ENCODE measurements at places on chromosomes 1 and 21.

- no peak for DNase-seq
Measured at GRCh38 chr1:40141878-40142535, 19.2 kb upstream of the RLF start.

- no peak for DNase-seq
Measured at GRCh38 chr1:63622849-63623566, 29.8 kb downstream of the PGM1 start.

DNA sequence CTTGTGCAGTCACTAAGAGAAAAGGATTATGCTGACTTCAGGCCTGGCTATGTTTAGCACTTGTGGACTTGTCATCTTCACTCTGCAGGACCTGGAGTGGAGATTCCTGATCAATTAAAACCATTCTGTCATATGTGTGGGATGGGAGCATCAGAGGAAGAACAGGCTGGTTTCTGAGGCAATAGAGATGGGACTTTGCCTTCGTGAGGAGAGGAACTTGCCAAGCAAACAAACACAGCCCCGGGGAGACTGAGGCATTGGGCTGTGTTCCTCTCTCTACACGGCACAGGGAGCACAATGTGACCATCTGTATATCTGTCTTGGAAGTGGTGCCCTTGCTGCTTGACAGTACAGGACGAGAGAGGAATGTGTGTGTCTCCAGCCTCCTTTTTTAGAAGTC is 23.1 kb downstream of the VASH2 start:
- DNase-seq: no peak

DNA sequence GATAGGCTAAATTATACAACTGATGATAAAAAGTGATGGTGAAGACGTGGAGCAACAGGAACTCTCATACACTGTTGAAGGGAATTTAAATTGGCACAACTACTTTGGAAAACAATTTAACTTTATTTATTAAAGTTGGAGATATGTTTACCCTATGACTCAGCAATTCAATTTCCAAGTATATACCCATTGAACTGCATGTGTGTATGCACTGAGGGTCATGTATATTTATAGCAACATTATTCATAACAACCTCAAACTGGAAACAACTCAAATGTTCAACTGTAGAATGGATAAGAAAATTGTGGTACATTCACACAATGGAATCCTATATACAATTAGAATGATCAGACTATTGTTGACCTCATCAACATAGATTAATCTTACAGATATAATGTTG is 16.5 kb upstream of the BCAS2 start:
- no peak for DNase-seq

- no peak for DNase-seq
Measured at GRCh38 chr1:65255656-65256050, 53.7 kb upstream of the DNAJC6 start.

DNA sequence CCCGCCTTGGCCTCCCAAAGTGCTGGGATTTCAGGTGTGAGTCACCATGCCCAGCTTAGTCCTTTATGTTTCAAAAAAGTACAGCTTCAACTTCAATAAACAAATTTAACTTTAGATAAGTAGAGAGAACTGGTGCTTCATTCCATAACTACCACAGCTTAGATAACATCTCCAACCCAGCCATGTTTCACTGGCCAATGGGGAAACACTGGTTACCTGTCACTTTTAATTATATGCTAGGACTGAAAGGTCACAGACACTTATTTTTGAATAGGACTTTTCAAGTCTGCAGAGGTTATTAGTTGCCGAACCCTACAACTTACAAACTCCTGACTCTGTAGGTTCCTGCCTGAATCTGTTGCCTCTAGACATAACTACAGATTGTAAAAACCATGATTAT is 56.5 kb upstream of the ST6GALNAC3 start:
- DNase-seq: no peak

GRCh38 chr1:33426916-33427315 is 4.0 kb downstream of the PHC2 start:
- no peak for DNase-seq

DNA sequence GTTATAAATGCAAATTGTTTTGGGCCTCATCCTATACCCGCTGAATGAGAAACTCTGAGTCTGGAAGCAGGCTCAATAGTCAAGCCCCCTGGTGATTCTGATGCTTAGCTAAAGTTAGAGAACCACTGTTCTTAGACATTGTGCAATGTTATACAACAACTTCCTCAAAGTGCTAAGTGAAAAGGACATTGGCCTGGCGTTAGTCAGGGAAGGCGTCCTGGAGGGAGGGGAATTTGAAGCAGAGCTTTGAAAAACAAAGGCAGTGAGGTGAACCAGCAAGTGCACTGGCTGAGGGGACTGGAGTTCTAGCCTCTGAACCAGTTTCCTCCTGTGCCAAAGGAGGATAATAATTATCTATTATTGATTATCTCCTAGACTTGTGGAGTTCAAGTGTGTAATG is 5.1 kb downstream of the CD1D start:
- no peak for DNase-seq

Data from stimulated activated CD8-positive, alpha-beta memory T cell treated with anti-CD3 and anti-CD28 coated beads, Interleukin-4, amount 100 ng/mL, for 48 hours (primary cell).